HuH-7.5 (cell line): ENCODE measurements at places on chromosomes 5 and 9.
A peak's percentile ranks its signal among the peaks of the same experiment; 100 is the strongest.

- no peak for DNase-seq
These were observed 2.5 kb upstream of the PLAC8L1 start for GRCh38 chr5:146107901-146108300.

- no peak for DNase-seq
These were observed 39.8 kb downstream of the FOXI1 start for GRCh38 chr5:170145462-170145861.

DNA sequence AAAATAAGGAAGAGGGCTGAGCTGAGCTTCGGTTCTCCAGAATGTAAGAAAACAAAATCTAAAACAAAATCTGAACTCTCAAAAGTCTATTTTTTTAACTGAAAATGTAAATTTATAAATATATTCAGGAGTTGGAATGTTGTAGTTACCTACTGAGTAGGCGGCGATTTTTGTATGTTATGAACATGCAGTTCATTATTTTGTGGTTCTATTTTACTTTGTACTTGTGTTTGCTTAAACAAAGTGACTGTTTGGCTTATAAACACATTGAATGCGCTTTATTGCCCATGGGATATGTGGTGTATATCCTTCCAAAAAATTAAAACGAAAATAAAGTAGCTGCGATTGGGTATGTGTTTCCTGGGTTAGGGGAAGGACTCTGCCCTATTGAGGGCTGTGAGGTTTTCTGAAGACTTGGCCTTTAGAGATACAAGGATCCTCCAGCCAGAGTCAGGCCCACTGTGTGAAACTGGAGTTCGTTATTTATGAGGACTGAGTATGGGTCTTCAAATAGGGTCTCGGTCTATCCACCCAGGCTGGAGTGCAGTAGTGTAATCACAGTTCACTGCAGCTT, 3.8 kb downstream of the EGR1 start:
- DNase-seq, result no peak

DNA sequence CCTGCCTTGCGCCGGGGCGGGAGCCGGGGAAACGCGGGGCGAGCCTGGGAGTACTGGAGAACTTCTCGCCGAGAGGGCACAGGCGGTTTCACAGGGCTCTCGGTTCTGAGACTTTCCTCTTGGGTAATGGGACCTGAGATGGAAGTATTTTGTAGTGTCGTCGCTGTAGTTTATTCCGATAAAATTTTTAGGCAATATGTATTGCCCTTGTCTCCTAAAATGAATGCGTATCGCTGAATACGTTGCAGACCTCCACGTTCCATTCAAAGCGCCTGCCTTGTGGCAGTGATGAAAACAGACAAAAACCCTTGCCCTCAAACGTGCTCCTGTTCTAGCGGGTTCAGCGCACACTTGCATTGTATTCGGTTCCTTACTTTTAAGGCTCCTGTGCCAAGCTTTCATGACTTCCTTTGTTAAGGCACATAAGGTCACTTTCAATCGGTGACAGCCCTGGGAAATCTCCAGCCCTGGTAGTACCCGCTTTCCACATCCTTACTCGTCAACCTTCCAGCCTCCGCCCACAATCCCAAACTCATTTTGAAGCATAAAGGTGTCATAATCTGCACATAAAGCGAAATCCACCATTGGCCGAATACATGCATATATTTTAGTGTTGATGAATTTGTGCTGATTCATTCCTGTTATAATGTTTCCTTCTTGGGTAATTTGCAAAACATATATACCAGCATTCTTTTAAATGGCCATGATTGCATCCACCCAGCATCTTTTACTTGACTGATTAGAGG, 694 bp downstream of the RMI1 start:
- DNase-seq, result peak; percentile 45

DNA sequence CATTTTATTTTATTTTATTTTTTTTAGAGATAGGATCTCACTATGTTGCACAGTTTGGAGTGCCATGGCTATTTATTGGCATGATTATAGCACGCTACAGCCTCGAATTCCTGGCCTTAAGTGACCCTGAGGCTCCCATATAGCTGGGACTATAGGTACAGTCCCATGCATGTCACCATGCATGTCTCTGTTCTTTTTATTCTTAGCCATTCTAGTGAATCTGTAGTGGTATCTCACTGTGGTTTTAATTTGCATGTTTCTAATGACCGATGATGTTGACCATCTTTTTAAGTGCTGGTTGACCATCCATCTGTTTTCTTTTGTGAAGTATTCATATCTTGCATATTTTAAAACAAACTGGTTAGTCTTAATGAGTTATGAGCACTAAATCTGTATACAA, 76.1 kb downstream of the SLC44A1 start:
- DNase-seq, result no peak

- no peak for DNase-seq
These were observed 21.0 kb upstream of the ERCC6L2 start for GRCh38 chr9:95854386-95855020.
